Esophagus mucosa (tissue), 1 donor: ENCODE measurements at places on chromosomes 11 and 22. TPM values are rescaled to one million over a fixed set of nuclear protein-coding genes. Genes with fewer than 3 reads are reported as not detected.
A peak's percentile ranks its signal among the peaks of the same experiment; 100 is the strongest.

DNA sequence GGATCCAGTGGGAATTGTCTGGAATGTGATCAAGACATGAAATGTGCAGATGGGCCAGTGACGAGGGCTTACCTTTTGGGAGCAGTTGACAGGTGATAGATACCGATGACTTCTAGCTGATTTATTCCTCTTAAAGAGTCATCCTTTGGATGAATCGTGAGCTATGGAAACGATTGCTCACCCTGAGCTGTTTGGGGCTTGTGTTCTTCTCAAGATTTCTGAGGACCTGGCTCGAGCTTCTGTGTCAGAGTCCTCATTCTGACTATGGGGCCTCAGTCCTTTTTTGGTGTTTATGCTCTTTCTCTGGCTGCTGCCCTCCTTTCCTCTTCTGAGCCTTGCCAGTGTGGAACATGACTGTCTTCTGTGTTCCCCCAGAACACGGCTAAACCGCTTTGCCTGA lies 11.9 kb upstream of the AMPD3 start:
- ATAC-seq, result no peak

- no peak for ATAC-seq
These were observed 8.5 kb upstream of the NUP50 start for GRCh38 chr22:45155050-45155840.

GRCh38 chr11:8765294-8765693 lies 82.7 kb downstream of the RPL27A start:
- no peak for ATAC-seq

DNA sequence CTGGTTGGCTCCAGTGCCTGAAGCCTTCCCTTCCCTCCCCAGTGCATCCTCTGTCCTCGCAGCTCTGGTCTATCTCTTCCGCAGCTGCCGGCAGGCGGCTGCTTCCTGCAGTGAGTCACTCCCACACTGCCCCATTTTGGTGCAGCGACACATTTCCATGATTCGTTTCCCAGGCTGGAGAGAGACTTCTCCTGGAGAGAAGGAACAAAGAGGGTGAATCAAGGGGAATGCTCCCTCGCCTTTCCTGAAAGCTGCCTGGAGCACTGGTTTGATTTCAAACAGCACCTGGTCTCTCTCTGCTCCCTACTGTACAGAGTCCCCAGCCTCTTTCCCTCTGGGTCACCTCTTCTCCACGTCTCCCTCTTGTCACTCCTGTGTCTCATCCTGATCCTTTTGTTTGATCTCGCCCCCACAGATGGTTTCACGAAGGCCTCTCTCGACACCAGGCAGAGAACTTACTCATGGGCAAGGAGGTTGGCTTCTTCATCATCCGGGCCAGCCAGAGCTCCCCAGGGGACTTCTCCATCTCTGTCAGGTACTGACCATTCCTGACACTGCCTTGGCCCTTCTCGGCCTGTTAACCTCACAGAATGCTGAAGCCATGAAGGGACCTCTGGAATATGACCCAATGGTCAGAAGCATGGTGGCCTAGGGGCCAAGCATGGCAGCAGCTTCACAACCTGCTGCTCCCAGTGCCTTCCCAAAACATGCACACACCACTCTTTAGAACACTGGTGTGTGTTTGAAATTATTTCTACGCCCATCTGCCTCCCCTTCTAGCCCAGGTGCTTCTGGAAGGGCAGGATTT lies at the start of gene TMA7B:
TMA7B (plus strand) TSS at position 758 of the 808 bp plus-strand sequence. CDS start 3,978 bp downstream, outside the sequence.
- ATAC-seq, result peak; percentile 81

DNA sequence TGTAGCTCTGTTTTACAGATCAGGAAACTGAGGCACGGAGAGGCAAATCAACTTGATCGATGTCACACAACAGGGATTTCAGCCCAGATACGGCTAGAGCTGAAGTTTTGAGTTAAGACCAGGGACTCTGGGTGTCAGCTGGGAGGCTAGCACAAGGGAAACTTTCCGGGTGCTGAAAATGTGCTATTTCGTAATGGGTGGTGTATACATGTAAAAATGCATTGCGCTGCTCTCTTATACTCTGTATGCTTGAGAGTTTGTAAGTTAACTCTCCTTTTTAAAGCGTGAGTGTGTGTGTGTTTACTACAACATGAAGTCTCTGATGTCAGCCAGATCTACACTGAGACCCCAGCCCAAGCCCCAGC lies 227.6 kb downstream of the MN1 start:
- no peak for ATAC-seq

Gene UPK3A
- not detected for total RNA-seq

DNA sequence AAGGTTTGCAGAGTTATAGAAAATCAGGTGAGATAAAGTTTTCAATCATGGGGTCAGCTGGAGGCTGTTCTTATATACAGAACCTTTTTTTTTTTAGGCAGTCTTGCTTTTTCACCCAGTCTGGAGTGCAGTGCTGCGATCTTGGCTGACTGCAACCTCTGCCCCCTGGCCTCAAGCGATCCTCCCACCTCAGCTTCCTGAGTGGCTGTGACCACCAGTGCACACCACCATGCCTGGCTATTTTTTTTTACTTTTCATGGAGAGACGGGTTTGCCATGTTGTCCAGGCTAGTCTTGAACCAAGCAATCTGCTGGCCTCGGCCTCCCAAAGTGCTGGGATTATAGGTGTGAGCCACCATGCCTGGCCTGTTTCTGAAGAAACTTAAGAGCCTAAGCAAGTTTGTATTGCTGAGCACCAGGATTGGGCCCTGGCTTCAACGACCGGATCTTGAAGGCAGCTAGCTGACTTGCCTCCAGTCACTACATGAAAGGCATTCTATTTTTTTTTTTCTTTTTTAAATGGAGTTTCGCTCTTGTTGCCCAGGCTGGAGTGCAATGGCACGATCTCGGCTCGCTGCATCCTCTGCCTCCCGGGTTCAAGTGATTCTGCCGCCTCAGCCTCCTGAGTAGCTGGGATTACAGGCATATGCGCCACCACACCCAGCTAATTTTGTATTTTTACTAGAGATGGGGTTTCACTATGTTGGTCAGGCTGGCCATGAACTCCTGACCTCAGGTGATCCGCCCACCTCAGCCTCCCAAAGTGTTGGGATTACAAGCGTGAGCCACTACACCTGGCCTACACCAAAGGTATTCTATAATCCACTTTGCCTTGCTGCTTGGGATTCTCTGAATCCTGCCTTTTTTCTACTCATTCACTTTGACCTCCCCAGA lies 7.6 kb downstream of the XBP1 start:
- peak; percentile 28 for ATAC-seq

DNA sequence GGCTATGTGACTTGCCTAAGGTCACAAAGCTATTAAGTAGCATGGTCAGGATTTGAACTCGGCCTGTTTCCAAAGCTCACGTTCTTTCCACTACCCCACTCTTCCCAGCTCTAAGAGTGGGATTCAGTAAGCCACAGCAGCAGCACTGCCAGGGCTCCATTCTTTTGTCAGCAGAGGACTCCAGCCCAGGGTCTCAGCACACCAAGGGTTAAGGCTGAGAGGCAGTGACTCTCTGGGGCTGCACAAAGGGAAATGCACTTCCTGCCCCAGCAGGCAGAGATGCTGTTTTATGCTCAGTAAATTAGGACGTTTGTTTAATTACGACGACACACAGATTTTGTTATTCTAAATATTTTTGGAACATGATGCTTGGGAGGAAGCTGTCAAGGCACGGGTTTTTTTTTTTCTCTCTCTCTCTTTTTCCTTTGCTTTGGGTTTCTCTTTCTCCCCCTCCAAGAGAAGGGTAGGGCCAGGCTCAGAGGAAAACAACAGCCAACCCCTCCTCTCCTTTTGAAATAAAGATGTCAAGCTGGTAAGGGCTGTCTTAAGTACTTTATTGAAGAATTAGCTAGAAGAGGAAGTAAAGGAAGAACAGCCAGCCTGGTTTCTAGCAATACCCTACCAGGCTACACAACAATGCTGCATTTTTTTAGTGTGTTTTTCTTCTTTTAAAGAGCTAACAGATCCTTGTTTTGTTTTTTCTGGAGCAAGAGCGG lies 2.8 kb downstream of the MYH9 start:
- ATAC-seq, result no peak

Gene UPB1
- 0.12 TPM for total RNA-seq

DNA sequence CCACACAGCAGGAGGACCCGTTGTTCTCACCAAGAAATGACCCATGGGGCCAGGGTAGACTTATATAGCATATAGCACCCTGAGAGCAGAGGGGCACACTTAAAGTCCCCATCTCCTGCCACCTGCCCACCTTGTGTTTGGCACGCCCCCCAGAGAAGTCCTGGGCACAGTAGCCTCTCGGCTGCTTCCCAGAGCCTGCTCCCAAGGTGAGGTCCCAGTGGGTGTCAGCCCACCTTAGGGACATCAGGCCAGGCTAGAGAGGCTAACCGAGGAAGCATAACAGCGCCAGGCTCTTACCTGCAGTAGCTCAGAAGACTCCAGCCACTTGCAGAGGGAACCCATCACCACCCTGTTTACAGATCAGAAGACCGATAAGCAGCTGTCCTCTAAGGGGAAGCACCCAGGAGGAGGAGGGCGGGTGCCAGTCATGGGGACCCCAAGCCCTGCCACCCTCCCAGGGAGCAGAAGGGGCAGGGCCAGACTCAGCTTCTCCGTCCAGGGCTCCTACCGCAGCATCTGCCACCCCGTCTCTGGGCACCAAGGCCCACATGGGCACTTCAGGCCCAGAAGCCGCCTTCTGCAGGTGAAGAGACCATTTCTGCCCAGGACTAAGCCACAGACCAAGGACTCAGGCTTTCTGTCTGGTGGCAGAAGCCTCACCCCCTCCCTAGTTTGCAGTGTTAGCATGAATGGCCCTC lies 34.9 kb upstream of the HMOX1 start:
- no peak for ATAC-seq

Gene PDHX
- 19.1 TPM for total RNA-seq

DNA sequence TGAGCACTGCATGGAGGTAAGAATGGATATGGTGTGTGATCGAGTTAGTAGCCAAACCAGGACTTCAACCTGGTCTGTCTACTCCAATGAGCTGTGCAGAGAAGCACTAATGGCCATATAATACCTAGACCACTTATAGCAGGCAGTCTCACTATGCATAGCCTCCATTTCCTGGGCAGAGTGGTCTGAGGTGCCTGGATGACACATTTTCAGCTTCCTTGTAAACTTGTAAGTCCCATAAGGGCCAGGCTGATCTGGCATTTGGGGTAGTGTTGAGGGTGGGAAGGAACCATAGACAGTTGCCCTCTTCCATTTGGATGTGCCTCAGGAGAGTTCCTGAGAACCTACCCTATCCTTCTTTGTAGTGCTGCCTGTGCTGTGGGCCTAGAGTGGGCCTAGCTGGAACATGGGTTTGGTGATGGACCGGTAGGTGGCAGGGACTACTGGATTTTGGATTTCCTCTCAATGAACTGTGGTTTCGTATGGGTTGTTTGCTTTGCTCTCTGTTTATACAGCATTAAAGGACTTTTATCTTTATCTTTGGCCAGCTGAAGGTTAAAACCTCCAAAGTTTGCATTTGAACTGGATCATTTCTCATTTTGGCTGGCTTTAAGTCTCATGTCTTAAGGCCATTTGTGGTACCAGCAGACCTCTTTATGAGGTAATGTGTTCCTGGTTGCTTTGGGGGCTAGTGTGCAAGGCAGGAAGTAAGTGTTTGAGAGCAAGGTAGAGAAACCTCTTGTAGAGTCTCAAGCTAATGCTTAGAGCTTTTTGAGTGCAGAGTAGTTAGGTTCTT lies 86.9 kb downstream of the STIM1 start:
- no peak for ATAC-seq

DNA sequence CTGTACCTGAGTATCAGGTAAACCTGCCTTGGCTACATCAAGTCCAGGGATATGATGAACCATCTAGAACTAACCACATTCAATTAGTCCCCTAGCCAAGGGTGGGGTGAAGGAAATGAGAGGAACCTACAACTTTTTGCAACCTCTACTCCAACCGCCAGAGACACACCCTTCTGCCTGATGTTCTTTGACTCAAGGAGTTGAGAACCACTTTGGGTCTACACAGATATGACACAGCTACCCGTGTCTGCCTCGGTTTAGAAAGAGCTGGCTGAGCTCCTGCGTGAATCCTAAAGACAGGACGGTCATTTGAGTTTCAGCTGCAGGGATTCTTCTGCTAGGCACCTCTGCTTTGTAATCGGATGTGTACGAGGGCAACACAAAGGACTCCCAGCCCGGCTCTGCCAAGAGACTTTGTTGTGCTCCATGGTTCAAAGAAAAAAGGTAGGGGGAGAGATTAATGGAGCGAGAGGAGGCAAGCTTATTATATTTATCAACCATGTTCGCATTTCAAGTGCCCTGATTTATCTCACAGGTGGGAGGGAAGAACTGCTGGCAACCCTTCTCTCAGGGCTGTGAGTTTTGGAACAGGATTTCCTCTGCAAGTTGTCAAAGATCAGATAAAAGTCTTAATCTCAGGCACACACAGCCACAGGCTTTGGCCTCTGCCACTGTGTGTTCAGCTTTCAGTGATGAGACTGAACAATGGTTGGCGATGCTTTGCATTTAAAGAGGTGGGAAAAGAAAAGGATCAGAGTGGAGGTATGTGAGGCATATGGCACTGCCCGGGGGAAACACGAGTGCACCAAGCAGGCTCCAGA lies 35.1 kb downstream of the FLI1 start:
- ATAC-seq, result no peak

Gene TAF6L
- 10.3 TPM for total RNA-seq

DNA sequence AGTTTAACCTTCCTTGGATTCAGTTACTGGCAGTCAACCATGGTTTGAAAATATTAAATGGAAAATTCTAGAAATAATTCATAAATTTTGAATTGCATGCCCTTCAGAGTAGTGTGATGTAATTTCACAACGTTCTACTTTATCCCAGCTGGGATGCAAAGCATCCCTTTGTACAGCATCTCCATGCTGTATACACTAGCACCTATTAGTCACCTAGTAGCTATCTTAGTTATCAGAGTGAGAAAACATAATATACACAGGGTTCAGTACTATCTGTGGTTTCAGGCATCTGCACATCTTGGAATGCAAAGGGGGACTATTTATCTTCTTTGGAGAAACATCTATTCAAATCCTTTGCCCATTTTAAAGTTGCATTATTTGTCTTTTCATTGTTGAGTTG lies 30.8 kb downstream of the CBL start:
- no peak for ATAC-seq

GRCh38 chr11:6864438-6864837 lies 1.6 kb downstream of the OR10A2 start:
- ATAC-seq, result no peak

DNA sequence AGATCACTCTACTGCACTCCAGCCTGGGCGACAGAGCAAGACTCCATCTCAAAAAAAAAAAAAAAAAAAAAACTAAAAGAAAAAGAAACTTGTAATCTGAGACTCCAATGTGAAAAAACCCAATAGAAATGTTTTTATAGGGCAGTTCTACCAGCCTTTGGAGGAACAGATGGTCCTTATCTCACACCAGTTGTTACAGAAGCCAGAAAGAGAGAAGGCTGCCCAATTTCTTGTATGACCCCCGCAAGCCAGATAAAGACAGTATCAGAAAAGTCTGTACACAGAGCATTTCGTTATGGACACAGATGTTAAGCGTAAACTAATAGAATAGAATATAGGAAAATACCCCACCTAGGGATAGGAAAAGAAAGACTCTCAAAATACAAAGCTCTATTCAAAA lies 11.3 kb upstream of the TSGA10IP start:
- no peak for ATAC-seq

GRCh38 chr11:112352907-112353306 lies 92.2 kb upstream of the PLET1 start:
- ATAC-seq, result no peak

DNA sequence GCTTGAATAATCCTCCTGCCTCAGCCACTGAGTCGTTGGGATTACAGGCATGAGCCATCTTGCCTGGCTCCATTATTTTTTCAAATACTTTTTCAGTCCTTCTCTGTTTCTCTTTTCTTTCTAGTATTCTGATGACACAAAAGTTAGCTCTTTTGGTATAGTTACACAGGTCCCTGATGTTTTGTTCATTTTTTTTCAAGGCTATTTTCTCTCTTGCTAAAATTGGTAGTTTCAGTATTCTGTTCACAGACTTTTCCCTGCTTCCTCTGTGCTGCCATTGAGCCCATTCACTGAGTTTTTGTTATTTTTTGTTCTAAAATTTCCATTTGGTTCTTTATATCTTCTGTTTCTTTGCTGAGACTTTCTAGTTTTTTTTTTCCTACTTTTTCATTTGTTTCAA lies 166.5 kb downstream of the UVRAG start:
- ATAC-seq, result no peak
